Activated CD4-positive, CD25-positive, alpha-beta regulatory T cell treated with anti-CD3 and anti-CD28 coated beads, Interleukin-2, amount 50 U/mL, for 16 hours (primary cell): ENCODE measurements at places on chromosomes 13 and 19.

- no peak for DNase-seq
Observed at GRCh38 chr13:34462843-34463242, 479.2 kb upstream of the NBEA start.

DNA sequence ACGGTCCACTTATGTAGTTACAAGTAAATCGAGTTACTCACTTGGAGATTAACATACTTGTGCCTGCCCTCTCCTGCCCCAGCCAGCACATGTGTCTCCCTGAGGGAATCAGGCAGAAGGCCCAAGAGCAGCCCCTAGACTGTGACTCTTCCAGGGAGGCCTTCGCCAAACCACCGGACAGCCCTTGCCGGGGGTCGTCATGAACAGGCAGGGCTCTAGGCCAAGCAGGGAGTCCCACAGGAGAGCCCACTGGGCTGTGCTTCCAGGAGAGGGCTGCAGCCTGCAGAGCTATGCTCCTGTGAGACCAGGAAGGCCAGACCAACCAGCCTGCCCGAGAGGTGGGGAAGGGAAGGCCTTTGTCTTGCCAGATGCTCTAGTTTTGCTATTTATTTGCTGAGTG lies 283.3 kb downstream of the FOXO1 start:
- no peak for DNase-seq

GRCh38 chr13:19657872-19658591 lies 24.6 kb downstream of the MPHOSPH8 start:
- DNase-seq = no peak

GRCh38 chr13:76438050-76438449 lies 448.2 kb downstream of the KCTD12 start:
- DNase-seq = no peak

- no peak for DNase-seq
Observed at GRCh38 chr19:5032101-5032967, 63.4 kb downstream of the KDM4B start.

DNA sequence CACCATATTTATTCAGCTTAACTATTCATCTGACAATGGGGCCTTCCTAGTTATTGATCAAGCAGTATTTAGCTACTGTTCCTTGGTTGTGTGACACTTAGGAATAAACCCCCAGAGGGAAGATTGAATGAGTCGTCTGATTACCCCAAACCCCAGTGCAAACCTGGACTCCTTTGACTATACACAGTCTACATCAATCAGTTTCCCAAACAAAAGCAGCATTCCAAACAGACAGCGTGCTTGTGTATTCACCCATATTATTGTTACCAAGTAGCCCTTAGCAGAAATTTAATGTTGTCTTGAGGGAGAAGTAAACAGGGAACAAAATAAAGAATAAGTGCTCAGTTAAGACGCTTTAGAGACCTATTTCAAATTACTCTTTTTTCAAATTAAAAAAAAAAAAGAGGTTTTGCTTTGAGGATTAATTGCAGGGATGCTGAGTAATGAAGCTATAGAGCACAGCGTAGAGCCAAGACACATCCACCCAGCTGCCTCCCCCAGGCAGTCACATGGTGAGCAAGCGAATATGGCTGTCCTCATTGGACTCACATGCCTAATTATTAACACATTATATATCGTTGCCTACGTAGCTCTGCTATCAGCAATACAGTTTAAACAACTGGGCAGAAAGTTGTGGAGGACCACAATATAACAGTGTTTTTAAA lies 14.7 kb upstream of the B3GLCT start:
- DNase-seq = no peak

- DNase-seq = no peak
Observed at GRCh38 chr13:69721631-69722030, 386.0 kb upstream of the ATXN8OS start.

DNA sequence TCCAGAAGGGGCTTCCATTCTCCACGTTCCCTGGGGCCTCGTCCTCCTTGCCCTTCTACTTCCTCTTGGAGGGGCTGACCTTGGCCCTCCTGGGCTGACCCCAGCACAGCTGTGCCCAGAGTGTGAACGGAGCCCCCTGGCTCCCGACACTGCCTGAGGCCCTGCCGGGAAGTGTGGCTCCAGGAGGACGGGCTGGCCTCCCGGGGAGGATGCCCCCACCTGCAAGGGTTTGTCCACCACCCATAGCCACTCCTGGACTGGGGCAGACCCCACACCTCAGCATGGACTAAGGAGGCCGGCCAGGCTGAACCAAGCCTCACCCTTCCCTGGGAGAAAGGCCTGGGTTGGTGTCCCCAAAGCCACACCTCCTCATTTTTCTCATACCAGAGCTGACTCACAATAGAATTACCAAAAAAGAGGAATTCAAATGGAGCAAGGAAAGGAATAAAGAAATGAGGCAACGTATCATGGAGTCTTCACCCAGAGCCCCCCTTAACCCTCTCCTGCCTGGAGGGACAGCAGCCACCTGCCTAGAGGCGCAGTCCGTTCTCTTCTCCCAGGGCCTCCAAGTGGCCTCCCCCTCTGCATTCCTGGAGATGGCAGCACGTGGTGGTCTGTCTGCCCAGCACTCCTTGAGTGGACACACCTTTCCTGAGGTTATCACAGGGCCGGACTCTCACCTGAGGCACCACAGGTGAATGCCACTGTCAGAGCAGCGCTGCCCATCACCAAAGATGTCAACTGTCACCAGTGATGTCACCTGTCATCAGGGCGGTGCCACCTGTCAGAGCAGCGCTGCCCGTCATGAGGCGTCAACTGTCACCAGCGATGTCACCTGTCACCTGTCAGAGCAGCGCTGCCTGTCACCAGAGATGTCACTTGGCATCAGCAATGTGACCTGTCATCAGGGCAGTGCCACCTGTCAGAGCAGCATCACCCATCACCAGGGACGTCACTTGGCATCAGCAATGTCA lies 3.1 kb upstream of the C13orf46 start:
- DNase-seq = no peak

DNA sequence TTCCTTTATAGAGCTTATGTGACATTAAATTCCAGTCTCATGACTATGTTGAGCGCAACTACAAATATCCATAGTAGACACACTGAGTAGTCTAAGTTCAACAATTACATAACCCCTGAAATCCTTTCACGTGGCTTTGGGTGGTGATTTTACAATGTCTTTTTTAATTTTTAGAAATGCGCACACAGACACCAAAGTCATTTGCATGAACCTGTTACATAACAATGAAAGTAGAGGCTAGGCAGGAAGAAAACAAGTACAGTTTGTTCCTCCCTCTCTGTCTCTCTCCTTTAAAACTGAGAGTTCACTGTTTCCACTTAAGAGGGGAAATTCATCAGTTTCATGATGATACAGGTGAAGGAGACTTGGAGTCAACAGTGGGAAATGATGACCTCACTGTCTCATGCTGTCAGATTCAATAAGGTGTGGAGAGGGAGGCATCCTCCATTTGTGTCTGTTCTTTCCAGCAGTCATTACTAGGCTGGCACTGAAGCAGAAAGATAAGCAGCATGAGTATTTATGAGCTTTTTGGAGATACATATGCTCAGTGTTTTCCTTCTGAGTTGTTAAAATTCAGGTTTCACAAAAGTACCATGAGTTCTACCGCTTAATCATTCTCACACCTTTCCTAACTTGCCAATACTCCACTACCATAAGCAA lies 201.8 kb downstream of the LHFPL6 start:
- DNase-seq = no peak

DNA sequence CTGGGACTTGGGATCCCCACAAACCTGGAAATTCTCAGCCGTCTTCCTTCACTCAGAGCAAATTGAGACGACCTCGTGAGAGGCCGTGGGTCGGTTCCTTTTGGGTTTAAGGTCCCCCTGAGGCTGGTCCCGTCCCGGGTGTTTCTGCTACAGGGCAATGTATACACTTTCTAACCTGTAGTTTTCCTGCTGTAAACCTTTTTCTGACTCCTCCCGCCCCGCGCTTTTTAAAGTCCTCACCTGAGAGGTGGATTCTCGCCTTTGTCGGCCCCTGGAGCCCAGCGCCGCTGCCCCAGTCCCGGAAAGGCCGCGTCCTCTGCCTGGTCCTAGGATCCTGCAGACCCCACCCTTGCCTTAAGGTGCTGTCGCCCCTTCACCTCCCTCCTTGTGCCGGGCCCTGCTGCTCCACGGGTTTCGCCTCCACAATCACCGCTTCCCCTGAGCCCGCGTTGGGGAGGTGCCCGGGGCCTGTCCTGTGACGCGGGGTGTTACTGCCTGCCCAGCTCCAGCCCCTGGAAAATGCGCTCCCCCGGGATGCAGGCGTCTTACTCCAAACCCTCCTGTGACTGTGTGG lies 391 bp downstream of the ZNF761 start:
- DNase-seq = no peak

DNA sequence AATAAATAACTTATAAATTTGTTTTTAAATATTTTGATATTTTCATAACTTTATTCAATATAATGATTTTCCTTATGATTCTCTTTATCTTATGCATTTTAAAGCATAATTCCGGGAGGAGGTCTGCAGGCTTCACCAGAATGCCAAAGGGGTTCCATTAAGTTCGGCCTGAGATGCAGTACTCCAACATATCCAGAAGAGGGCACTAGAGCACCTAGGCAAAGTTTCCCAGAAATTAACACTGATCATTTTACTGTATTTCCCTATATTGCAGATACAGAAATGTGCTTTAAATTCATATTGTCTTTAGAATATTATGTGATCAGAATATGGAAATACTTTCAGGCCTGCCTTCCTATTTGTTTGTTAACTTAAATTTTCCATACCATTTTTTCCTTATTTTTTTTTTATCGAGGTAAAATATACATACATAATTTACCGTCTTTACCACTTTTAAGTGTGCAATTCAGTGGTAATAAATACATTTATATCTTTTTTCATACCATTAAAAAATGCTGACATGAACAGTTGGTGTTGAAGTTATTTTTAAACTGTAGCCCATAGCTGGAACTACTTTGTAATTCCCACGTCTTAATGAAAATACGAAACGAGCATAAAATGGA lies 58.9 kb upstream of the TM9SF2 start:
- DNase-seq = no peak

DNA sequence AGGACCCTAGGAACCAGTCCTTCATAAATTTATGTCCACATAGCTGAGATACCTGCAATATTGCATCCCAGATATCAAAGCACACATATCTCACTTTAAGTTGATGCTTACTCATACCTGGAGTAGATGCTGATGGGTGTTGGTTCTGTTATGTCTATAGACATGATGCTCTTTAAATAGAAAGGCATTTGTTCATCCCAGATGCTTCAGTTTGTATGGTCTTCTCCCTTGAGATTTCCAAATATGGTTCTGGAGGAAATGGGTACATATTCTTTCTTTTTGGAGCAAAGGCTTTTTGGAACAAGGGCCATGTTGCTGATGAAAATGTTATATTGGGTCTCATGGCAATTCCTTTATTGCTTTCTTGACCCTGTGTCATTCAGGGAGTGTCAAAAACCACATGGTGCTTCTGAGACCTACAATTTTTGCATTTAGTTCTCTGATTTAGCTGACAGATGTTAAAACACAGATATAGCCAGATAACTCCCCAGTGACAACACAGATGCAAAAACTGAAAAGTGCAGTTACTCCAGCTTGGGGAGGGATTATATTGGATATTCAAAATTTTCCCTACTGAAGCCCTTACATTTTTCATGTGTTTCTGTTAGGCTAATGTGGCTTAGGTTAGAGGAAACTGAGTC lies 211.4 kb downstream of the KCNRG start:
- DNase-seq = no peak

DNA sequence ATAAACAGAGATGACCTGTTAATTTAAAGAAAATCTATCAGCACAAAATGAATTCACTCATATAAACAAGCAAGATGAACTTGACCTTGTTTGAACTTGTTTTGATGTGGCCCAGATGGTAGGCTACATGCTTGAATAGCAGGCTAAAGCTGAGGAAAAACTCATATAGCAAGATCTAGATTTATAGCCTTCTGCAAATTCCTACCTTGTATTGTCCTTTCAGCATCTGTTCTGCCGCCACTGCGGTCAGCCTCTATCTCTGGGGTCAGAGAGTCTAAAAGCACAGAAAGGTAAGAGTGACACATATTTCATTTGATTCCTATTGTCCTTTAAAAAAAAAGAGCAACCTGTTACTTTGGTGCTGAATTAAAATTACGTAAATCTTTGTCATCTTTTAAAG lies 392.1 kb downstream of the DACH1 start:
- no peak for DNase-seq

DNA sequence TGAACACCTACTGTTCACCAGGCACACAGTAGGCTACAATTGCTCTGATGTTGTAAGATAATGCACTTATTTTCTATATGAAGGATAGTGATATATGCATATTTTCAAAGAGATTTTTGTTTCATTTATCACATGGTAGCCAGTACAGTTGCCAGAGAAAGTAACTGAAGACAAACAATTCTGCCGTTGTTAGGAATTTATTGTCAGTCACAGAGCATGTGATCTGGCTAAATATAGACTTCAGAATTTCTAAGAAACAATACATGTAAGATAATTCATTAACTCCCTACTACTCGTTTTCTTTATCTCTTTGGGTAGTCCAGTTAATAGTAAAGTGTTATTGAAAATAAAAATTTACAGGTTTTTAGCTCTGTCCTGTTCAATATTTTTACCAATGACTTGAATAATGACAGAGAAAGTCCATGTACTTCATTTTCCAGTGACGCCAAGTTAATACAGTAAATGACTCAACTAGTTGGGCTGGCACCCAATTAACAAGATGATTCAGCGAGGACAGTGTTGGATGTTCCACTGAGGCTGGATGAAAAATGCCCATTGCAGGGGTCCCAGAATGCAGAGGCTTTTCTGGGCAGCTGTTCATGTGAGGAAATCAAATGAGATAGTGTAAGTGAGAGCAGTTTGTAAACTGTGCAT lies 35.6 kb downstream of the GJA3 start:
- DNase-seq = no peak

DNA sequence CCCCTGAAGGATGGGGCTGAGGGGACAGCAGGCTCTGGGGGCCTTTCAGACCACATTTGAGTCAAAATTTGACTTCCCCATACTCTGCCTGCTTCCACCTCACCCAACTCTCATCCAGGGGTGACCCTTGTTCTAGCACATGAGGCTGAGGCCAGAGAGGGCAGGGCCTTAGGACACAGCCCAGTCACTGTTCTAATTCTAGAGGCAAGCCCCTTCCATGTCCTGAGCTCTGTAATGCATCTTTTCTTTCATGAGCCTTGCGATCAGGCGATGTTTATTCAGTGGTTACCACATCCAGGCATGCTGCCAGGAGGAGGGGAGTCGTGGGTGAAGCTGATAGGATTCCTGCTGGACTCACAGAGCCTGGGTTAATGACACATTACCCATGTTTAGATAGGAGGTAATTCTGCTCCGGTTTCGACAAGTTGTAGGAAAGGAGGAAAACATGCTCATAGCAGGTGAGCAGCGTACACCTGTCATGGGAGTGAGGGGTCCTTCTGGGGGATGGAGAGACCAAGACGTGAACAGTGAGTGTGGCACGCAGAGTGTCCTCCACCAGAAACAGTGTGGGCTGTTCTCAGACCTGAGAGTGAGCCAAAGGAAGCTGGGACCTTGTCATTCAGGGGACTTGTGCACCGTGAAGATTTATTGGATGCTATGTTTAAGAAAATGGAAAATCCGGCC lies 9.3 kb downstream of the RPS9 start:
- DNase-seq = no peak

DNA sequence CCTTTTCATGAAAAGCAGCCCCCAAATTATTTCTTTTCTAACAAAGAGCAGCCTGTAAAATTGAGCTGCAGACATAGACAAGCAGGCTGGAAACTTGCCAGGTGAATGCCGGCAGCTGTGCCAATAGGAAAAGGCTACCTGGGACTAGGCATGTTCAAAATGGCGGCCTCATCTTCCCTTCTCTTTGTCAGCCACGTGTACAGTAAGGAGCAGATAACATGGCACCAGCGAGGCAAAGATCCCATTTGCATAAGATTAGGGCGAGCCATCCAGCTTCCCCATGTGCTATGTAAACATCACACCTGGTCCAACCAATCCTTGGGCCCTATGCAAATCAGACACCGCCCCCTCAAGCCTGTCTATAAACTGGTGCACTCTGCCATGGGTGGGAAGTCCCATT lies 31.2 kb upstream of the CACNA1A start:
- DNase-seq = no peak
